ENCODE measurements at places on chromosomes 3 and 15.

DNA sequence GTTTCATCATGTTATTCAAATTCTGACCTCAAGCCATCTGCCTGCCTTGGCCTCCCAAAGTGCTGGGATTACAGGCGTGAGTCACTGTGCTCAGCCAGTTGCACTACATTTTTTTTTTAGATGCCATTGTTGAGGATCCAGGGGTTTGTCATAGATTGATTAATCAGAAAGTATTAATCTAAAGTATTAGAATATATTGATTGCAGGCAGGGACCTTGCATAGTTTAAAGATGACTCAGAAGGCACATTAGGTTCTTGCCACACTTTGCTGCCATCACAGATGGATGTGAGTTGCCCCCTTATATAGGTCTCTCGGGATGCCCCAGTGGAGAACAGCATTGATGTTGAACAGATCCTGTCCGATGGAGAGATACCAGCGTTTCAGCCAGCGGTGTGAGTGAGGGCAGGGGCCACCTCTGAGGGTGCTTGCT, 41.1 kb downstream of the IGF1R start:
- DNase-seq: no peak

DNA sequence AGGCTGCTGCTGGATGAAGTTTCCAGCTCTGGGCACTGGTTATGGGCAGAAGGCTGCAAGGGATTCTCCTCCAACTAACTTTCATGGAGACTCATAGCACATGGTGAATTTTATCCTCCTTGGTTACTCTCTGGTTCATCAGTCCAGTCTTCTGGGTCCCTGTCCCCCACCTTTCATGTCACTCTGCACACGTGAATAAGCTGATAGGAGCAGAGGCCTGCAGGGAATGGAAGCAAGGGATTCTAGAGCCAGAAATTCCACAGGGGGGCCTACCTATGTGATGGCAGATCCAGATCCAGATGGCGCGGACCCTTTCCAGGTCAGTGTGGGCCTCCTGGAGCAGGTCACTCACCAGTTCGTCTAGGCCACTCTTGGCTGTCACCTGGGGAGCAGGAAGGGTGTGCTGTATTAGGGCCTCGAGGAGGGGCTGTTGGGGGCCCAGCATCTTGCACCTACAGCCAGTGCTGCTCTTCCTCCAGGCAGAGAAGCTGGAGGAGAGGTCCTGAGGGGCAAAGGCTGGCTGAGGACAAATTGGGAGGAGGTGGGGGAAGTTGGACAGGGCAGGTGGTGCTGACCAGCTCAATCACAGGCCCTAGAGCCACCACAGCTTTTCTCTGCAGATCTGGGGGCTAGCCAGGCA, 30.2 kb downstream of the KY start:
- DNase-seq: no peak

DNA sequence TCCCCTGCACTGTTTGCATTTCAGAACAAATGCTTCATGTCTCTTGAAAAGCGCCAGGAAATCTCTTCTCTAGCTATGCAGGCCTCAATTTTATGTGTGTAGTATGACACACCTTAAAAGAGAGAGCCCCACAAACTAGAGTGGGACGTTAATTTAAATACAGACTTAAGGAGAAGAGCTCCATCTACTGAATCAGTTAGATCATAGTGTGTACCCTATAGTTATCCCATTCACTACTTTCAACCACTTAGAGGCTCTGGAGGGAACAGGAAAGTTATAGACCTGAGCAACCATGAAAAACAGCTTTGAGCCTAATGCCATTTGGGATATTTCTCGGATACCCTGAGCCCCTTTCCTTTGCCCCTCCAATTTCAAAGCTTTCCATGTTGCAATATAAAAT, 153.7 kb downstream of the TIGIT start:
- no peak for DNase-seq

- no peak for DNase-seq
Observed at GRCh38 chr3:14565868-14566588, 25.9 kb upstream of the GRIP2 start.

GRCh38 chr3:139636511-139636910, 41.3 kb downstream of the NMNAT3 start:
- DNase-seq: no peak

GRCh38 chr3:136653628-136654027, 98.5 kb downstream of the STAG1 start:
- DNase-seq: no peak

DNA sequence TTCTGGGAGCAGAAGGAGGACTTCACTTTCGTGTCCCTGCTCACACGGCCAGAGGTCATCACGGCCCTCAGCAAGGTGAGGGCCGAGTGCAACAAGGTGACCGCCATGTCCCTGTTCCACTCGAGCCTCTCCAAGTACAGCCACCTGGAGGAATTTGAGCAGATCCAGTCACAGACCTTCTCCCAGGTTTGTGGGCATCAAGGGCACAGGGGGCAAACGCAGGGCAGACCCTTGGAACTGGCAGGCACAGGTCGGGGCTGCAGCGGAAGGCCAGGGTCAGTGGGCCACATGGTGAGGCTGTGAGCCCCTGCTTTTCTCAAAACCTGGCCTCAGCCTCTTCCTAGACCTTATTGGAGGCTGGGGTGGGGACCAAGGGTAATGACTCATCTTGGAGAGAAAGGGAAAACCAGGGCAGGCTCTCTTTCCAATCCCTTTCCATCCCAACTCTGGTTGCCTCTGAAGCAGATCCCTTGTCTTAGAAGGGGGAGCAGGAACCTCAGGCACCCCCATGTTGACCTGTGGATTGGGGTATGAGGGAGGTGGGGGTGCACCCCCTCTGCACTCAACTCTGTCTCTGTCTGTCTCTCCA, 29.5 kb downstream of the DNAH1 start:
- DNase-seq: no peak

DNA sequence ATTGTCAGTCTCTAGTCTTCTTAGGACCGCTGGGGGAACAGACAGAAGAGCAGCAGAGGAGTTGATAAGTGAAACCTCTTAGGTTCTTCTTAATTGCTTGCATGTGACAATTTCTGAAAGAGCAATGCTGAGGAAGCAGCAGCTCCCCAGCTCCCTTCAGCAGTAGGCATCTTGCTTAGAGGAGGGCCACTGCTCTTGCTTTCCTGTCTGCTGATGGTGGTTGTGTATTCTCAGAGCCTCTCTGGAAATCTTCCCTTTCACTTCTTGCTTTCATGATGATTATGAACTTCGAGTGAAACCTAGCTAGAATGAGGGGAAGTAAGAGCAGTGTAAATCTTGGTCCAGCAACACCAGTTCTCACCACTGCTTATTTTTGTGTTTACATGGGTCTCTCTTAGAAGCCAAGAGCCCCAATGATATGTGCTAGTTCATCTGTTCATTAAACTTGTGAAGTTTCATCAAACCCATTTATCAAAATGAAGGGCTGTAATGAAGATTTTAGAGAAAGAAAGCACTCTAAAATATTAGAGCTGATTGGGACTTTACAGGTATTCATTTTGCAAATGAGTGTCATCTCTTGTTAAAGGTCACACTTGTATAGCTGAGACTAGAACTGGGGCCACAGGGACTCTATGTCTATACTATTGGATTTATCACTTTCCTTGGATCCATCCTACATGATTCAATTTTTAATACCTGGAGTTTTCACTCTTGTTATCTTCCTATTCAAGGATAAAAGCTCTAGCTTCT, 246.7 kb downstream of the LPP start:
- no peak for DNase-seq

DNA sequence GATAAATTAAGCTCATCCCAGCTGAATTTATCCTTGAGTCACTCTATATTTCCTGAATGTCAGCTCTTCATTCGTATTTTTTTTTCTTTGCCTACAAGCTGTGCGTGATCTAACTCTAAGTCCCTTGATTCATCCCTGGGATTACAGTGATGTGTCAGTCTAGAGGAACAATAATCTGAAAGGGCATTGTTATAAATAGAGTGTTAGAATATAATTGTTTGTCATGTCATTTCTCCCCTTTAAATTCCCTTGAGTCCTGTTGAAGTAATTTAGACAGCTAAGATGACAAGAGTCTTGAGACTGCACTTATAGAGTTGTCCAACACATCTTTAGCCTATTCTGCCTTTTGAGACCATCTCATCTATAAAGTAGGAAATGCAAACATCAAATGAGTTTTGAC, 621.8 kb downstream of the ZIC1 start:
- DNase-seq: no peak

- no peak for DNase-seq
Observed at GRCh38 chr3:149657321-149657925, 402 bp downstream of the WWTR1 start.

DNA sequence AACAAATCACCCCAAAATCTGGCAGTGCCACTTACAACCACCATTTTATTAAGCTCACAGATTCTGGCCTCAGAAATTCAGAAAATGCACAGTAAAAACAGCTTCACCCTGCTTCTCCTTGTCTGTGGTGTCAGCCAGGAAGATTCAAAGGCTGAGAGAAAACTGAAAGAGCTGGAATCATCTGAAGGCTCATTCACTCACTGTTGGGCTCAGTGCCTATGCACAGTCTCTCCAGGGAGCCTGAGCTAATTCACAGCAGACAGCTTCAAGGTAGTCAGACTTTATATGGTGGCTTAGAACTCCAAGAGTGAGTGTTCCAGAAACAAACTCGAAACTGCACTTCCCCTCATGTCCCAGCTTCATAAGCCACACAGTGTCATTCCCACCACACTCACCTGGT, 16.5 kb upstream of the PLOD2 start:
- DNase-seq: no peak

DNA sequence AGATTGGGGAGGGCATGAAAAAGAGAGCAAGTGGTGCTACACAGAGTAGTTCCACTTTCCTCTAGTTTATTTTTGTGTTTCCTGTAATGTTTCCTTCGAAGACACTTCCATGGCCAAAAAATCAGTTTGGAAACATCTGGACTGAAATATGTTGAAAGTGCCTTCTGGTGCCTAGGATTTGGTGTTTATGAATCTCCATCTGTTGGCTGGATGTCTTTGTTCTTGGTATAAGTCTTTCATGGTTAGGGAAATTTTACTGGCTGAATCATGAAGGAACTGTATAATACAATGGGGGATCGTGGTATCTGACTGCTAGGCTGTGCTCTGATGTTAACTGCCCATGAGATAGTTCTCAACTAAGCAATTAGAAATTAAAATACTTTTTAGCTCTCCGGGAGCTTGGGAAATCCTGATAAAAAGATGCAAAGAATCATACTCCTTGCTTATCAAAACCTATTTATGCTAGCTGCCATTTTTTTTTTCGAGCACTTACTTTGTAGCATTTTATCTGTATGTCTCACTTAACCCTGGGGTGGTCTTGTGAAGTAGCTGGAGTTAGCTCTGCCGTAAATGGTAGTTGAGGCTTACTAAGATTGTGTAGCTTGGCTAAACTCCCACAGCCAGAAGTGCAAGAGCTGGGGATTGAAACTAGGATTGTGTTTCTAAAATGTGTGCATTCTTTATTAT, 21.9 kb downstream of the AKAP13 start:
- DNase-seq: no peak

DNA sequence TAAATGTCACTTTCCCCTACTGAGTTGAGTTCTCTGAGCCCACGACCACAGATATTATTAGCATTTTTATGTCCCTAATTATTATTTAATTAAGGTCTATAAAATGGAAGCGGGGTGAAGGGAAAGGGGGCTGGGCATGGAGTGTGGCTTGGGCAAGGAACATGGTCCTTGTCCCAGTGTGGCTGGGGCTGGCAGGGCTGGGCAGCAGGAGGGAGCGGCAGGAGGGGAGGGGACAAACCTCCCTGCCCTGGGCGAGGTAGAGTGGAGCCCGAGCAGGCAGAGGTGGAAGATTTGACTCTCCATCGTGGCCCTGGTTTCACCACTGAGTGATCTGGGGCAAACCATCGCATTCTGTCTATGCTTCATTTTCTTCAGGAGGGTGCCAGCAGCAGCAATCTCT, 402.9 kb upstream of the C2CD4B start:
- DNase-seq: no peak

DNA sequence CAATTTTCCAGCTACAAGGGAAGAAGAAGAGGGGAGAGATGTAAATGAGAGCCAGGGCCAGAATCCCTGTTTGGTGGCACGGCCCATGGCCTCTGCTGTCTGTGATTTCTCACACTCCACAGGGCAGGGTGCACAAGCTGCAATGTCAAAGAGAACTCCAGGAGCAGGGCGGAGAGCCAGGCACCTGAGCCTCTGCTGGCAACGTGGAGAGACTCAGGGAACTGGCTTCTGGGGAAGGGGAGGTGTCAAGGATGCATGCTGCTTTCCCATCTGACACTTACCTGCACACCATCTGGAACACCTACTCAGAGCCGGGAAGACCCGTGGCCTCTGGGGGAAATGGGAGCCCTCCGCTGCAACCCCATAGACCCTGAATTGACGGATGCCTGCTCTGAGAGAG, 507.5 kb upstream of the NR2F2 start:
- DNase-seq: no peak

GRCh38 chr3:159804726-159805410, 183.8 kb upstream of the IL12A start:
- peak; percentile 91 for DNase-seq

DNA sequence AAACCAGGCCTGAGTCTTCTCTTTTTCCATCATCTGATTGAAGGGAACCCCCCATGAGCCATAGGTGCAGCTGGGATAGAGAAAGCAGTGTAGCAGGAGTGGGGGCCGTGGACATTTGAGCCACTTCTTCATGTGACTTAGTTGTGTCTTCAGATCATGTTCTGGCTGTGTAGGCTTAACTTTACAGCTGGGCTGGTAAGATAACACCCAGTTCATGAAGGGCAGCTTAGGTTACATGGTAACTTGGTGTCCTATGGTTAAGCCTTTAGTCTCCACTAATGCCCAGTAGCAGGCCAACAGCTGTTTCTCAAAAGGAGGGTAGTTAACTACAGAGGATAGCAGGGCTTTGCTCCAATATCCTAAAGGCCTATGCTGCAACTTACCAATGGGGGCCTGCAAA, 11.4 kb upstream of the SNRPN start:
- DNase-seq: no peak

DNA sequence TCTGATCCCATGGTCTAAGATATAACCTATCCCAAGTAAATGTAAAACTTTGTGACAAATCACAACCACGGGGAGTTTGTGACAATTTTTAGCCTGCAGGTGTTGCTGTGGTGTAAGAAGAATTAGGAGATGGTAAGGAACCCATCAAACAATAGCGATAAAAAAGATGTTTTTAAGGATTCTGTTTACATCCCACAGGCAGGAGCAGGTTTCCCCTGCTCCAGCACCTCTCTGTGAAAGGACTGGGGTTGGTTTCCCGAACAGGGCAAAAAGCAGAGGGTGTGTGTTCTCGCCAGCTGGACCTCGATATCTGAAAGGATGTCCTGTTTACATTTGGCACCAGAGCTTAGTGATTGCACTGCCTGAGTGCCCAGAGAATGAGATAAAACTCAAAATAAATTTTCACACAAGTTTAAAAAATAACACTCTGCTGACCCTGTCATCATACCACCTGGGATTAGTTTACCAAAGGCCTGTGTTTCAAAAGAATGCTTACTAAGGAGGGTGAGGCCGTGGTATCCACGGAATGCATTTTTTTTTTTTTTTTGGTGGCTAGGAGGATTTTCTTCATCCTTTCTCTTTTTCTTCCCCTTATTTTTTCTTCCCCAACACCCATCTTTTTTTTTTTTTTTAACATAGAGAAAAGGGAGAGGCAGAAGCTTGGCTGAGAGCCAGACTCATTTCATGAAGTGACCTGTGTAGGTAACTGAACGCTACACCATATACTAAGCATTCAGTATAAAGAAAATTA, 151.8 kb upstream of the DPH6 start:
- DNase-seq: peak; percentile 12
